Neural crest cell (in vitro differentiated cells): ENCODE measurements at places on chromosomes 1 and 21. TPM values are rescaled to one million over a fixed set of nuclear protein-coding genes. Genes with fewer than 3 reads are reported as not detected.
A peak's percentile ranks its signal among the peaks of the same experiment; 100 is the strongest.

DNA sequence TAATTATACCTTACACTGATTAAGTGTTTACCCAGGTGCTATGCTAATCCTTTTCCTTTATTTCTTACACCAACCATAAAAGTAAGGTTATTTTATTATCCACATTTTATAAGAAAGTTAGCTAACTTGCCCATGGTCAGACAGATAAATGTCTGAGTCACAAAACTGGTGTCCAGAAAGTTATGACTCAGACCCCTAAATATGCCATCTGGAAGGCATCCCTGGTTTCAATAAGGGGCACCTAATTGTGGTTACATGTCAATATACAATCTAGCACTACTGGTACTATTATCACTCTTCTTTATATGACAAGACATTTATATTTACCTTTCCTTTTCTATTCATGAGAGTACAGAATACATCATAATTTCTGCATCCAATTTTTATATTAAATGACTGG is 496.5 kb upstream of the ADGRL2 start:
- no peak for DNase-seq
- no peaks in the 10 kb centered on the region for H3K27me3 ChIP-seq
- no peak overlapping the region for H3K27ac ChIP-seq
- H3K4me1 ChIP-seq, result peaks cover 24% of the 10 kb centered on the region

DNA sequence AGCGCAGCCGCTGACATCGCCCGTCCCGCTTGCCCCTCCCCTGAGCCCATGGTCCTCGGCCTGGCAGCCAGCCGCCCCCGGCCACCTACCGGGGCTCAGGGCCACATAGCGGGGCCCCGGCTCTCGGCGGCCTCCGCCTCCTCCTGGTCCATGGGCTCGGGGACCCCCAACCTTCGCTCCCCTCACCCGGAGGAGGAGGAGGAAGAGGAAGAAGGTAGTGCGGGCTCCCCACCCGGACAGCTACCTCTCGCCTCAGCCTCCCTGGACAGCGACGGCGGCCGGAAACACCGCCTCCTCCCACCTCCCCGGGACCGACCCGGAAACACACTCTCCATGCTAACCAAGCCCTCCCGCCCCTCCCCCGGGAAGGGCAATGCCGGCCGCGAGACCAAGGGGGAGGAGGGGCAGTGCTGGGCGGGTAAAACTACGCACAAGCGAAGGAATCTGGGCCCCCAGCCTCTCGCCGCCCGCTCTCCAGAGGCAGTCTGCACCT is at the start of gene KIAA0319L:
KIAA0319L (minus strand) TSS at position 286 of the 493 bp plus-strand sequence. CDS start 2,912 bp downstream, outside the sequence.
- H3K4me1 ChIP-seq, result peaks cover 45% of the 10 kb centered on the region
- DNase-seq, result peak; percentile 78
- H3K27me3 ChIP-seq, result no peaks in the 10 kb centered on the region
- H3K36me3 ChIP-seq, result no peaks in the 10 kb centered on the region

GRCh38 chr1:201888282-201889089 is at the start of gene SHISA4:
Gene SHISA4, plus strand, starts transcription at chr1:201888898. Its CDS starts 97 bp downstream, at chr1:201888995.
- peak within 1 kb of the TSS; percentile 88 for H3K4me3 ChIP-seq
- peaks cover 25% of the 10 kb centered on the region for H3K4me1 ChIP-seq
- H3K27ac ChIP-seq, result peak within 1 kb of the TSS; percentile 87
- peak; percentile 48 for DNase-seq
- H3K27me3 ChIP-seq, result peaks cover 12% of the 10 kb centered on the region

DNA sequence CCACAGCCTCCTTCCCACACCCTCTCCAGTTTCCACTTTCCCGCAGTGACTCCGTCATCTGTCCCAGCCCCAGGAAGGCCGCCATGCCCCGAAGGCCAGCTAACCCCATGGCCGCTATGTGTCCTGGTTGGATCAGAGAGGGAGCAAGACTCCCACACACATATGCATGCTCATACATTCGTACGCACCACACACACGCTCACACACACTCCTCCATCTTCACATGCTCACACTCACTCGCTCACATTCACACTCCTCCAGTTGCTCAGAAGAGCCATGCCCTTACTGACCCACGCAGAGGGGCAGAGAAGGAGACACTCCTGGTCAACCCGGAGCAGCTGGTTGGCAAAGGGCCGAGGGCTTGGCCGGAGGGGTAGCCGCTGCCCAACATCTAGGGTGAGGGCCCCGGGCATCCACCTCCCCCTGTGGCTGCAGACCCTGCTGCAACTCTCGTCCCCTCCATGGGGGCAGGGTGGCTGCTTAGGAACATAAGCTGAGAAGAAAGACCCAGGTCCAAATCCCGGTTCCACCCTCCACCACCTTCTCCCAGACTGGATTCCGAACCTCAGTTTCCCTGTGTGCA is 122.3 kb upstream of the SLC25A33 start:
- H3K36me3 ChIP-seq, result no peaks in the 10 kb centered on the region
- no peaks in the 10 kb centered on the region for H3K4me1 ChIP-seq
- peaks cover 4% of the 10 kb centered on the region for H3K27me3 ChIP-seq
- H3K27ac ChIP-seq, result no peak overlapping the region
- no peak for DNase-seq

GRCh38 chr1:162605225-162605927 is 26.9 kb upstream of the DDR2 start:
- H3K4me1 ChIP-seq, result no peaks in the 10 kb centered on the region
- no peak overlapping the region for H3K27ac ChIP-seq
- DNase-seq, result no peak
- H3K4me3 ChIP-seq, result no peak overlapping the region

DNA sequence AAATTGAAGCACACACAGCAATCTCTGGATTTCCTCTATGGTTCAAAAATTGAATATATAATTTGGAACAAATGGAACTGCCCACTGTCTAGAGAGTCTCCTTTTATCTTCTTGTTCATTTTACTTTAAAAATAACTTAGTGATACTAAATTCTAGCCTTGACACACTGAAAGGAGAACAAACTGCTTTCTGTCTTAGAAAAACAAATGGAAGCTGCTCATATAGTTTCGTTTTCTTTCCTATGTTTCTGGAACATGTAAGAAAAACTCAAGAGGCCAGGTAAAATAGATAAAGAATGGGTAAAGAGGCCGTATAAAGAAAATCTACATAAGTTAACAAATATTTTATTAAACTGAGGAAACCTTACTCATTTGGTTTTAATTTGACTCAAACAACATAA is 332.7 kb downstream of the NEGR1 start:
- no peak for DNase-seq
- H3K4me3 ChIP-seq, result no peak overlapping the region
- no peaks in the 10 kb centered on the region for H3K4me1 ChIP-seq
- no peaks in the 10 kb centered on the region for H3K36me3 ChIP-seq
- H3K27me3 ChIP-seq, result no peaks in the 10 kb centered on the region

- peak overlapping the region; percentile 76 for H3K4me3 ChIP-seq
- peak; percentile 57 for DNase-seq
- H3K4me1 ChIP-seq, result peaks cover 76% of the 10 kb centered on the region
- no peaks in the 10 kb centered on the region for H3K36me3 ChIP-seq
- peak overlapping the region; percentile 94 for H3K27ac ChIP-seq
- H3K27me3 ChIP-seq, result no peaks in the 10 kb centered on the region
These were observed 117.5 kb downstream of the PRDM16 start for GRCh38 chr1:3186526-3186921.

- no peaks in the 10 kb centered on the region for H3K27me3 ChIP-seq
- no peak for DNase-seq
- H3K4me1 ChIP-seq, result peaks cover 40% of the 10 kb centered on the region
- H3K4me3 ChIP-seq, result no peak overlapping the region
- H3K27ac ChIP-seq, result no peak overlapping the region
These were observed 46.8 kb downstream of the ZBTB40 start for GRCh38 chr1:22498463-22498862.

GRCh38 chr1:117105722-117106121 is 15.8 kb downstream of the TRIM45 start:
- peaks cover 43% of the 10 kb centered on the region for H3K36me3 ChIP-seq
- DNase-seq, result no peak
- no peaks in the 10 kb centered on the region for H3K4me1 ChIP-seq
- no peak overlapping the region for H3K27ac ChIP-seq

- no peaks in the 10 kb centered on the region for H3K4me1 ChIP-seq
- no peak overlapping the region for H3K4me3 ChIP-seq
- no peak for DNase-seq
- H3K27me3 ChIP-seq, result no peaks in the 10 kb centered on the region
- H3K36me3 ChIP-seq, result no peaks in the 10 kb centered on the region
These were observed 348.7 kb upstream of the PTBP2 start for GRCh38 chr1:96372881-96373280.

DNA sequence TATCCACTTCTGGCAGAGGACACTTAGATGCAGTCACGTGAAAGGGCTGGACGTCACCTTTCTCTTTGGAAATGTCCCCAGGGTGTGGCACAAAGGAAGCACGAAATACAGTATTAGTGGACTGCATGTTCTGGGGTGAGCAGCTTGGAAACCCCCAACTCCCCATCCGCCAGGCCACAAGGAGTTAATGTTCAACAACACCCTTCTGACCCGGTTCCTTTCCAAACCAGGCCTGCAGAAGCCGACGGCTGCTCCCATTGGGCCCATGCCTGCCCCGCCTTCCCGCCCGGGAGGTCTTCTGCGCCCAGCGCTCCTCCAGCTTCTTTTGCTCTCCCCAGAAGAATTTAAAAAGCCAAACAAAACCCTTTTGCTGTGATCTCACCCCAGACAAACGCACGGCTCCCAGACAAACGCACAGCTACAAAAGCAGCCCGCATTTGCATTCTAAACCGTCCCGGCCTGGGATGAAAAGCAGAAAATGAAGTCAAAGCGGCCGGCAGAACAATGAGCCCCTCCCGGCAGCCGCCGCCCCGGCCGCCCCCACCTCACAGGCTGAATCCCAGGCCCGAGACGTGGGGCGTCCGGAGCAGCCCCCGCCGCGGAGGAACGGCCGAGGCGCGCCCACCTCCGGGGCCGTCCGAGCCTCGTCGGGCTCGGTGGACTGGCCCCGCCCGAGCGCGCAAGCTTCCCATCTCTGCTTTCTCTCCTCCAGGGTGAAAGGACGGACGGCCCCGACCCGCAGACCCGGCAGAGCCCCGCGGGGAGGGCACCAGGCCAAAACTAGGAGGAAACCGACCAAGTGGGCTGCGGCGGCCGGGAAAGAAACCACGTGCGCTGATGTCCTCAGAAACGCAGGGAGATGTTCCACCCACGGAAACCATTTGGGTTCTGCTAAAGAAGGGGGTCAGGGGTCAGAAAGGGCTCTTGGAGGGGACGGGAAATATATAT is 101.9 kb downstream of the PLPP3 start:
- peak overlapping the region; percentile 21 for H3K27ac ChIP-seq
- peak overlapping the region; percentile 81 for H3K4me3 ChIP-seq
- no peaks in the 10 kb centered on the region for H3K27me3 ChIP-seq
- peak; percentile 46 for DNase-seq

- H3K36me3 ChIP-seq, result peaks cover 11% of the 10 kb centered on the region
- DNase-seq, result no peak
- H3K27ac ChIP-seq, result no peak overlapping the region
- no peaks in the 10 kb centered on the region for H3K27me3 ChIP-seq
These were observed 54.3 kb downstream of the LRRC8C start for GRCh38 chr1:89687254-89687653.

- H3K27ac ChIP-seq, result no peak overlapping the region
- DNase-seq, result no peak
- H3K36me3 ChIP-seq, result no peaks in the 10 kb centered on the region
- H3K4me3 ChIP-seq, result no peak overlapping the region
- peaks cover 23% of the 10 kb centered on the region for H3K27me3 ChIP-seq
These were observed 17.0 kb upstream of the OLFML2B start for GRCh38 chr1:162040657-162041056.

- no peak for DNase-seq
- H3K27ac ChIP-seq, result no peak overlapping the region
- H3K27me3 ChIP-seq, result no peaks in the 10 kb centered on the region
- H3K4me1 ChIP-seq, result peaks cover 33% of the 10 kb centered on the region
These were observed 108.0 kb downstream of the ENAH start for GRCh38 chr1:225544924-225545323.

GRCh38 chr1:4177425-4178150 is 277.5 kb upstream of the C1orf174 start:
- no peaks in the 10 kb centered on the region for H3K36me3 ChIP-seq
- no peak for DNase-seq
- H3K4me1 ChIP-seq, result no peaks in the 10 kb centered on the region
- H3K27ac ChIP-seq, result no peak overlapping the region
- H3K27me3 ChIP-seq, result peaks cover 5% of the 10 kb centered on the region

- no peak for DNase-seq
- peaks cover 6% of the 10 kb centered on the region for H3K27me3 ChIP-seq
- peaks cover 4% of the 10 kb centered on the region for H3K4me1 ChIP-seq
- no peak overlapping the region for H3K27ac ChIP-seq
These were observed 28.4 kb upstream of the ETV3 start for GRCh38 chr1:157166590-157166989.

DNA sequence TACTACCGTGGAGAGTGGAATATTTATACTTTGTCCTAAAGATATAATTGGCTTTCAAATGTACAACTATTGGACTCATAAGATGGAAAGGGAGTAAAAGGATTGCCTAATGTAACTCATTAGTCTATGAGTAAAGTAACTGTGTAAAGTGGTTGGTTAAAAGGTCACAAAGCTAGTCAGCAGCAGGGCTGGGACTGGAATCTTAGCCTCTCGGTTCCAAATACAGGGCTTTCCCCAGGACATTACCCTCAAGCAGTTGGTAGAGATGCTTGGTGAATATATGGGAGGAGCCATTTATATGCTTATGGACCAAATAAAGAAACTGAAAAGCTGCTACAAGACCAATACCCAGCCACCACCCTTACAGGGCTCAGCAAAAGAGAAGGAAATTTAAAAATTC is 283.7 kb downstream of the HLX start:
- no peak for DNase-seq
- H3K4me3 ChIP-seq, result no peak overlapping the region
- H3K36me3 ChIP-seq, result no peaks in the 10 kb centered on the region
- no peaks in the 10 kb centered on the region for H3K27me3 ChIP-seq
- no peak overlapping the region for H3K27ac ChIP-seq

DNA sequence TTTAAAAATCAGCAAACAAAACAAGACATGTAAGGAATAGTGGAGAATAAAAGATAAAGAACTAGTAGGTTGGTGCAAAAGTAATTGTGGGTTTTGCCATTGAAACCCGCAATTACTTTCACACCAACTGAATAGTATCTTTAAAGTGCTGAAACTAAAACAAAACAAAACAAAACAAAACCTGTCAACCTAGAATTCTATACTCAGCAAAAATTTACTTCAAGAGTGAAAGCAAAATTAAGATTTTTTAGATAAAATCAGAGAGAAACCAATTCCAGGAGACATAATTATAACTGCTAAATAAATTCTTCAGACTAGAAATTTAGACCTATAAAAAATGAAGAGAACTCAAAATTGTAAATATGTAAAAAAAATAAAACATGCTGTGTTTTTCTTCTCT is 114.0 kb upstream of the TSPAN2 start:
- peaks cover 4% of the 10 kb centered on the region for H3K4me1 ChIP-seq
- H3K27me3 ChIP-seq, result no peaks in the 10 kb centered on the region
- no peaks in the 10 kb centered on the region for H3K36me3 ChIP-seq
- H3K4me3 ChIP-seq, result no peak overlapping the region
- no peak for DNase-seq
- no peak overlapping the region for H3K27ac ChIP-seq

SMIM12 gene
- total RNA-seq, result 43.2 and 45.4 TPM in 2 replicates

IGFN1 gene
- not detected in 2 replicates for total RNA-seq

KIAA1614 gene
- 2.1 and 3.2 TPM in 2 replicates for total RNA-seq

PGLYRP4 gene
- not detected in 2 replicates for total RNA-seq

RNF223 gene
- total RNA-seq, result not detected in 2 replicates

CFAP141 gene
- total RNA-seq, result not detected in 2 replicates

BRDT gene
- total RNA-seq, result not detected in 2 replicates

KIF17 gene
- 1.1 and 1.6 TPM in 2 replicates for total RNA-seq

NEK2 gene
- total RNA-seq, result 27.1 and 31.0 TPM in 2 replicates

GRIK1 gene
- total RNA-seq, result 0.77 and 0.91 TPM in 2 replicates

TMEM51 gene
- total RNA-seq, result 6.6 and 6.7 TPM in 2 replicates

CAPN8 gene
- not detected in 2 replicates for total RNA-seq
